ENCODE measurements at places on chromosomes 6 and 20.

DNA sequence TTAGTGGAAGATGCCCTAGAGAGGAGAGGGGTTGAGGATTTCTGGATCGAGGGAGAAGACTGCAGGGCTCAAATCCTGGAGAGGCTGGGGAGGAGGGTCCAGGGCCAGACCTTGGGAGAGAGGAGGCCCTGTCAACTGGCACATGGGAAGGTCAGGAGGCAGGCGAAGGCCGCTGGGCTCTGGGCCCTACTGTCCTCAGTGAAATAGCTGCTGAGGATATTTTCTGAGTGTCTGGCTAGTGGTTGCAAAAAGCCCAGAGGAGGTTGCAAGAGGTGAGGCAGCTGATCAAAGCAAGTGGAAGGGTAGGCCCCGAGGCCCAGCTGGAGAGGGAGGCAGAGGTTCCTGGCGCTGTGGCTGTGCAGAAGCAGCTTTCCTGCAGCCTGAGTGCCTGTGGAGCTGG is 103.4 kb upstream of the MLN start:
- no peak overlapping the region for H3K4me3 ChIP-seq
- H3K4me1 ChIP-seq = peaks cover 20% of the 10 kb centered on the region
- no peaks in the 10 kb centered on the region for H3K36me3 ChIP-seq
- DNase-seq = no peak

DNA sequence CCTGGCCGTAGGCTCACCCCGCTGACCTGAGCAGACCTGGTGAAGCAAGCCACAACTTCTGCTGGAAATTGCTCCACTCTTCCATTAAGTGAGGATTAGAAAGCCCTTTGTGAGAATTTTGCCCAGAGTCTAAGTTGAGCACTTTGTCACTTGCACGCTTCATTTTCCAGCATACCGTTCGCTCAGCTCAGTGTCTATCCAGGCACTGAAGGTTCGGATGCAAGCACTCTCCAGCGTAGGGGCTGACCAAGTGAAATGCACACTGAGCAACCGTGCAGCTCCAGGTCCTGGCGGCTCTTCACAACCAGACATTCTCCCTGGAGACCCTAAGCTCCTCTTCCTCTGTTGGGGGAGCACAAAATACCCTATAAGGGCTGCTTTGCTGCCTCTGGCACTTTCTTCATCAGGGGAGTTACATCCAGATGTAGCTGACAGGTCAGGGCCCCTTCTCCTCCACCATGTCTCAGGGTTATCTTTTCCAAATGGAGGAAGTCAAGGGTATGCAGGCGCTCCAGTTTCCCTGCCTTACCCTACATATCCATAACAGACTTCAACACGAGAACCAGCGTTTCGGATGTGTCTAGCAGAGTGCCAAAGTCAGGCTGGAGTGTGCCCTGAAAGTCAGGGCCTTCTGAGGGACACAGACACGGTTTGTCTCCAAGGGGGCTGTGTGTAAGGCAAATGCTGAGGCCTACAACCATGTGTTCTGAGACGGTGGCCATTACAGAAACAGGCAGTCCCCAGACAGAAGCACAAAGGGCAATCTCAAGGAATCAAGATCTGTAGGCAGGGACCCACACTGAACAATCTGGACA is 146.7 kb upstream of the AFDN start:
- no peak for DNase-seq
- H3K4me3 ChIP-seq = no peak overlapping the region
- H3K4me1 ChIP-seq = peaks cover 51% of the 10 kb centered on the region
- H3K27ac ChIP-seq = no peak overlapping the region

DNA sequence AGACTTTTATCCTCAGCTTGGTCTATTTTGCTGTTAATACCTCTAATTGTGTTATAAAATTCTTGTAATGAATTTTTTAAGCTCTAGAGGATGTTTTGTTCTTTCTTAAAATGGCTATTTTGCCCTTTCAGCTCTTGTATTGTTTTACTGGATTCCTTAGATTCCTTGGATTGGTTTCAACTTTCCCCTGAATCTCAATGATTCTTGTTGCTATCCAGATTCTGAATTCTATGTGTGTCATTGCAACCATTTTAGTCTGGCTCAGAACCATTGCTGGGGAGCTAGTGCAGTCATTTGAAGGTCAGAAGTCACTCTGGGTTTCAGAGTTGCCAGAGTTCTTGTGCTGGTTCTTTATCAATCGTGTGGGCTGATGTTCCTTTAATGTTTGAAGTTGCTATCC is 37.1 kb downstream of the OTOR start:
- H3K36me3 ChIP-seq = no peaks in the 10 kb centered on the region
- H3K27ac ChIP-seq = no peak overlapping the region
- no peaks in the 10 kb centered on the region for H3K4me1 ChIP-seq
- no peaks in the 10 kb centered on the region for H3K27me3 ChIP-seq

DNA sequence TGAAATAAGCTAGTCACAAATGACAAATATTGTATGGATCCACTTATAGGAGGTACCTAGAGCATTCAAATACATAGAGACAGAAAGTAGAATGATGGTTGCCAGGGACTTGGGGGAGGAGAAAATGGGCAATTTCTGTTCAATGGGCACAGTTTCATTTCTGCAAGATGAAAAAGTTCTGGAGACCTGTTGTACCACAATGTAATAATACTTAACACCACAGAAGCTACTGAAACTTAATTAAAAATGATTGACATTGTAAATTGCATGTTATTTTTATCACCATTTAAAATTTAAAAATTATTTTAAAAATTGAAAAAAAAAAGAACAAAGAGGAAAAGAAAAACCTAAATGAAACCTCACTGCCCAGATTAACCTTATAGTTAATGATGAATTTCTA is 67.4 kb downstream of the NHLRC1 start:
- H3K4me1 ChIP-seq = peaks cover 10% of the 10 kb centered on the region
- no peak overlapping the region for H3K27ac ChIP-seq
- no peak for DNase-seq
- no peaks in the 10 kb centered on the region for H3K27me3 ChIP-seq
- no peaks in the 10 kb centered on the region for H3K36me3 ChIP-seq
- no peak overlapping the region for H3K4me3 ChIP-seq

DNA sequence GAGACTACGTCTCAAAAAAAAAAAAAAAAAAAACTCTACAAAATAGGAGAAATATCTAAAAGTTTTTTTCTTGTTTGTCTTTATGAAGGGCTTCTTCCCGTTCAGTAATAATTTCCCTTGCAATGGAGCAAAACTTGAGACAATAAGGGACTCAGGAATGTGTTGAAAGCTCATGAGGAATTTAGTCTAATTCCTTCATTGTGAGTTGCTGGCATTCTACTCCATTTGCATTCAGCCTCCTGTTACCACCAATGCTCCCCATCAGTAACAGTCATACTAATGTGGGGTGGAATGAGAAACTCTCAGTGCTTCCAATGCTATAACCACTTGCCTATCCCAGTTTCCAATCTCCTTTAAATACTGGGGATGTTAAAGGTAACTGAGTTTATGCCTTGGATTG is 576.7 kb upstream of the AGPAT4 start:
- no peak for DNase-seq
- H3K27ac ChIP-seq = no peak overlapping the region
- H3K4me1 ChIP-seq = no peaks in the 10 kb centered on the region
- no peak overlapping the region for H3K4me3 ChIP-seq
- H3K27me3 ChIP-seq = no peaks in the 10 kb centered on the region
- no peaks in the 10 kb centered on the region for H3K36me3 ChIP-seq

GRCh38 chr6:113397236-113397635 is 459.9 kb upstream of the MARCKS start:
- no peak for DNase-seq
- no peaks in the 10 kb centered on the region for H3K36me3 ChIP-seq
- H3K27ac ChIP-seq = no peak overlapping the region
- no peaks in the 10 kb centered on the region for H3K27me3 ChIP-seq
- no peak overlapping the region for H3K4me3 ChIP-seq

GRCh38 chr6:170224694-170225660 is 65.9 kb downstream of the DLL1 start:
- no peak overlapping the region for H3K4me3 ChIP-seq
- no peaks in the 10 kb centered on the region for H3K4me1 ChIP-seq
- no peak overlapping the region for H3K27ac ChIP-seq

DNA sequence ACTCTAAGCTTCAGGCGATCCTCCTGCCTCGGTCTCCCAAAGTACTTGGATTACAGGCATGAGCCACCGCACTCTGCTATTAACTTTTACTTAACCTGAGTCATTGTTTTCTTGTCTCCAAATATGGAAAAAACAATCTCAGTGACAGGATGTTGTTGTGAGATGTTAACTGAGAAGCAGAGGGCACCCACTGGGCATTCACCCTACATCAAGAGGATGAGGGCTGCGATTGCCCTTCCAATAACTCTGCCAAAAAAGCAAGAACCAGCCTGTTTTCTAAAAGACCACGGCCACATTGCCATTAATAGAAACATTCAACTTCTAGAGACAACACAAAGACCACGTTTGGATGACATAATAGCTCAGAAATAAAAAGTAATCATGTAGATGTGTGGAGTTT is 107.6 kb upstream of the SGK1 start:
- H3K36me3 ChIP-seq = no peaks in the 10 kb centered on the region
- no peaks in the 10 kb centered on the region for H3K27me3 ChIP-seq
- H3K4me3 ChIP-seq = no peak overlapping the region
- no peaks in the 10 kb centered on the region for H3K4me1 ChIP-seq
- DNase-seq = no peak

Measured in hepatocyte (in vitro differentiated cells).